Muscle of arm (tissue), 14 donors: ENCODE measurements at places on chromosomes 6 and 20. TPM values are rescaled to one million over a fixed set of nuclear protein-coding genes. Genes with fewer than 3 reads are reported as not detected.

CCM2L gene
- 5.7 TPM for polyA plus RNA-seq

TULP4 gene
- 19.5 TPM for polyA plus RNA-seq

GRCh38 chr6:13807696-13808095 is 6.7 kb downstream of the MCUR1 start:
- DNase-seq: no peak

DNA sequence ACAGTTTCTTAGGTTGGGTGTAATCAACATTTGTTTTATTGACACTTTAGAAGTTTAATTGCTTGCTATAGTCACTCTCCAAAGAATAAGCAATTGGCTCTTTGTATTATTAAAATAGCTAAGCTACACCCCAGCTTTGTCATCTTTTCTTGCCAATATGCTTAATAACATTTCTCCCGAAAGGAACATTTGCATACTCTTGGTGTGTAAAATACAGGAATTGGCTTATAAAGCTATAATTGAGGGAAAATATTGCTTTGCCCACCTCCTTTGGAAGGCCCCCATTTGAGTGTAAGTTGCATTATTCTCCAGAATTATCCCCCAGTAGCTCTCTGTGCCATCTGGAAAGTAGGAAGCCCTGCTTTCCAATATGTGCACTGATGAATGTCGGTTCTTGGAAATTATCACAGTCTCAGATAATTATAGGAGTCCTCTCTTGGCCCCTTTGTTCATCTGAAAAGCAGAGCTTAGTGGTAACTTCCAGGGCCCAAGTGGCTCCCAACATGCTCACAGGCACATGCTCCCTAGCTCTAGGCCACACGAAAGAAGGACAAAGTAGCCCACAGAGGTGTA is 92.4 kb upstream of the B3GAT2 start:
- DNase-seq: no peak
